Fibroblast of skin of right biceps (primary cell): ENCODE measurements at places on chromosomes 12 and 14.

DNA sequence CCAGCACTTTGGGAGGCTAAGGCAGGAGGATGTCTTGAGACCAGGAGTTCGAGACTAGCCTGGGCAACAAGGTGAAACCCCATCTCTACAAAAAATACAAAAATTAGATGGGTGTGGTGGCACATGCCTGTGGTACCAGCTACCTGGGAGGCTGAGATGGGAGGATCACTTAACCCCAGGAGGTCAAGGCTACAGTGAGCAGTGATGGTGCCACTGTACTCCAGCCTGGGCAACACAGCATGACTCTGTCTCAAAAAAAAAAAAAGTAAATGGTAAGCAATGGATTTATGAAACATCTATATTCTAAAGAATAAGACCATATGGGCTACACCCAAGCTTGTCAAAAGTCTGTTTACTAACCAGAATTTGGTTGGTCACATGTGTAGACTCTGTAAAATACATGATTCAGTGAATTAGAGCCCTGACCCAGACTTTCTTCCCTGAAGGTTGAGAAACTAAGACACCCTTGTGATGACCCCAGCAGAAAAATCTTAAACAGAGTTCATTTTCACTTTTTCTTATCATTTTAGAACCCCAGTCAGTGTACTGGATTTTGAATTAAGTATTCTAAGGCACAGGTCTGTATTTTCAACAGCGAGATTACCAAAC lies 12.1 kb downstream of the FGD6 start:
- DNase-seq = no peak

DNA sequence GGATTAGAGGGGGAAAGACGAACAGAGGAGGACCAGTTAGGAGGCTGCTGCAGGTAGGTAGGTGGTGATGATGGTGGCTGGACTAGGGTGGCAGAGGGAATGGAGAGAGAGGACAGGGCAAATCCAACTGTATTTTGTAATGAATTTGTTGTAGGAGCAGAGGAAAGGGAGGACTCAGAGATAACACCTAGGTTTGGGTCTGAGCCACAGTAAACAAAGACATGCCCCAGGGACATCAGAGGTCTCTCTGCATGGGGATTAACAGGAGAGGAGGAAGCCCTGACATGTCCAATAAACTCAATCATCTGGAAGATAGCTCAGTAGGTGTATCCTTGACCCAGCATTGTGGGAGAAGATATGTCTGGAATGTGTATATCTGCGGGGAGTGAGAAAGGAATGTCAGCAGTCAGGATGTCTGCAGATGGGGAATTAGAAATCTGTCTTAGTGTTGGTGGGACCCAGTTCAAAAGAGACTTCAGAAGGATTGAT lies 4.7 kb upstream of the SLC48A1 start:
- DNase-seq = peak; percentile 74

- peak; percentile 20 for DNase-seq
Measured at GRCh38 chr14:44463356-44464004, 43.6 kb downstream of the FSCB start.

- DNase-seq = no peak
Measured at GRCh38 chr12:30975581-30975980, 49.0 kb downstream of the TSPAN11 start.

- no peak for DNase-seq
Measured at GRCh38 chr14:48983351-48983888, 602.8 kb downstream of the RPS29 start.

GRCh38 chr12:109888179-109889020 lies 8.1 kb upstream of the GLTP start:
- DNase-seq = peak; percentile 96

GRCh38 chr14:55707365-55707804 lies 127.4 kb downstream of the KTN1 start:
- DNase-seq = peak; percentile 70

DNA sequence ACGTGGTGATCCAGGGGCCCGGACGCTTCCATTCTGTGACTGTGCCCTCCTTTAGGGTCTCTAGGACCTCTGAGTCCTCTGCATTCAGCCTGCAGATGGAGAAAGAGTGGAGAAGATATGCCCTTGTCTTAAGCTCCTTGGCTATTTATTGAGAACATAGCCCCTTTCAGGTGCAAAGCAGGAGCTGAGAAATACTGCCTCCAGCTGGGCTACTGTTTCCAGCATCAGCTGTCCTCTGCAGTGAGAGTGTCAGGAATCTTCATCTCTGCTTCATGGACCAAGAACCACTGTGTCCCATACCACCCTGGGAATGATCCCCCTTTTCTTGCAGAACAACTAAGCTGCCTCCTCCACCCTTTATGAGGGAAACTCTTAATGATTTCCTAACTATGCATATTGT lies 47.8 kb upstream of the CEP83 start:
- DNase-seq = no peak

GRCh38 chr12:12523229-12523628 lies 39.4 kb downstream of the DUSP16 start:
- no peak for DNase-seq

GRCh38 chr12:6226002-6226678 lies 25.9 kb downstream of the CD9 start:
- no peak for DNase-seq

GRCh38 chr12:9646794-9647781 lies 22.4 kb upstream of the CLEC2D start:
- DNase-seq = peak; percentile 61

DNA sequence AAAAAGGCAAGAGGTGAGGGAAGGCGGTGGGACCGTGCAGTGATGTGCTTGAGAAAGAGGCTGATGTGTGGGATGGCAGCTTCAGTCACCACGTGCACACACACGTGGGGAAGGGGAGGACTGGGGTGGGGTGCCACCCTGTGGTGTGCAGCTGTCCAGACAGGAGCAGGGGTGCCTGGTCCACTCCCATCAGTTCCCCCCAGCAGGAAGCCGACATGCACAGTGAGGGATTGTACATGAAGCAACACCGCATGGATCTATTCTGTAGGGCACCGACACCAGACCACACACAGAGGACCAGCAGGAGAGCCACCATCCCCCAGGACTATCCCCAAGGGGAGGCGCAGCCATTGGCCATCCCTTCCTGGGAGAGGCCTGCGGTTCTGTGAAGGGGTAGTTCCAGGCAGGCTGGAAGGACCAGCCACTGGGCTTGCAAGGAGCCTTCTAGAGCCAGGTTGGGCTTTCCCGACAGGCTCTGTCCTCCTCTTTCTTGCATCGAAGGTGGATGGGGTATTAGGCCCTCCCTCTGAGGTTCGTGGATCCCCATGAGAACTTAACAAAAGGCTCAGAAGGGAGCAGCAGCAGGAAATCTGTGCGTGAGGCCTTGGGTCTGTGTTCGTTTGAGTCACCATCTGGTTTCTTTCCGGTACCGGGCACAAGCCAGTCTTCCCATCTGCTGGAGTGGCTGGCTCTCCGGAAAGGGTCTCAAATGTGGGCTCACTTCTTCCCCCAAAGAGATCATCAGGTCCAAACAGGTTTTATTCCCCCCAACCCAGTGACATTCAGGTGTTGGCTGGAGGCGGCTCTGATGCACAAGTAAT lies 59.8 kb downstream of the PLEKHG3 start:
- DNase-seq = peak; percentile 66

- no peak for DNase-seq
Measured at GRCh38 chr14:52253503-52253902, 14.0 kb upstream of the PTGDR start.

DNA sequence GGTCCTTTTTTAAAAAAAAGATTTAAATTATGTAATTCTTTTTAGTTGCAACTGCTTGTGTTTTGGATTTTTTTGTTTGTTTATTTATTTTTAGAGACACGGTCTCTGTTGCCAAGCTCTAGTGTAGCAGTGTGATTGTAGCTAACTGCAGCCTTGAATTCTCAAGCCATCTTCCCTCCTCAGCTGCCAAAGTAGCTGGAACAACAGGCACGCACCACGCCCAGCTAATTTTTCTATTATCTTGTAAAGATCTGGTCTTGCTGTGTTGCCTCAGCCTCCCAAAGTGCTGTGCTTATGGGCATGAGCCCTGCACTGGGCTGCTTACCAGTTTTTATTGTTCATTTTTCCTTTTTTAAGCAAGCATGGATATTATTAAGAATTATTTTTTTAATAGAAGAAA lies 10.6 kb upstream of the ART4 start:
- no peak for DNase-seq

DNA sequence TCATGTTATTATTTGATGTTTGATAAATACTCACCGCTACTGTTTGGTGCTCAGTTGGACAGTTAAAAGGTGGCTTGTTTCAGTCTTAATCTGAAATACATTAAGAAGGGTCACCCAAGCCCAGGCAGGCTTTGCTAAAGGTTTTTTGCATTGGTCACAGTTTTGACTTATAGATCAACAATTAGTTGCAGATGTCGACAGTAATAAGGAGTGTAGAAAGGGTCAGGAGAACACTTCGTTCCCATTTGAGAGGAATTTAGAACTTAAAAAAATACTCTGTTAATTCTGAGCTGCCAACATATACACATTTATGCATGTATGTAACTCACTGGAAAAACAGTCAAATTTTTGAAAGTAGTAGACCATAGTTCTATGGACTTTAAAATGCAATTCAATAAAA lies 130.3 kb downstream of the TMEM30B start:
- DNase-seq = peak; percentile 79

GRCh38 chr12:14961466-14962152 lies at the start of gene ARHGDIB:
Gene ARHGDIB (minus strand): TSS chr12:14961601. CDS start chr12:14950712, 10,889 bp downstream.
- DNase-seq = peak; percentile 64

DNA sequence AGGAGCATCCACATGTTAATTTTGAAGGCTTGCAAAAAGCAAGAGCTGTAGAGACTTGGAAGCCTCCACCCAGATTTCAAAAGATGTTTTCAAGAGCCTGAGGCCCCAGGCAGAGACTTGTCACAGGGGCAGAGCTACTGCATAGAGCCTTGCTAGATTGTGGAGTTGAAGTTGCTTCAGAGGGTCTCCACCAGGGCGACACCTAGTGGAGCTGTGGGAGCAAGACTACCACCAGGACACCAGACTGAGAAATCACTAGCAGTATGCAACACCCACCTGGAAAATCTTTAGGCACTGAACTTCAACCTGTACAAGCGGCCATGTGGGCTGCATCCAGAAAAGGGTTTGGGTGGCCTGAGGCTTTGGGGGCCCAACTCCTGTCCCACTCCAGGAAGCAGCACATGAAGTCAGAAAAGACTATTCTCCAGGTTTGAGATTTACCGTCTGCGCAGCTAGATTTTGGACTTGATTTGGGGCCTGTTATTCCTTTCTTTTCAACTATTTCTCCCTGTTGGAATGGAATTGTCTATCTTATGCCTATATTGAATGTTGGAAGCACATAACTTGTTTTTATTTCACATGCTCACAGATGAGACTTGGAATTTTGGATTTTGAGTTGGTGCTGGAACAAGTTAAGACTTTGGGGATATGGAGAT lies 508.6 kb downstream of the FLRT2 start:
- DNase-seq = peak; percentile 60
